ENCODE measurements at places on chromosomes 16 and 17. TPM values are rescaled to one million over a fixed set of nuclear protein-coding genes. Genes with fewer than 3 reads are reported as not detected.

DNA sequence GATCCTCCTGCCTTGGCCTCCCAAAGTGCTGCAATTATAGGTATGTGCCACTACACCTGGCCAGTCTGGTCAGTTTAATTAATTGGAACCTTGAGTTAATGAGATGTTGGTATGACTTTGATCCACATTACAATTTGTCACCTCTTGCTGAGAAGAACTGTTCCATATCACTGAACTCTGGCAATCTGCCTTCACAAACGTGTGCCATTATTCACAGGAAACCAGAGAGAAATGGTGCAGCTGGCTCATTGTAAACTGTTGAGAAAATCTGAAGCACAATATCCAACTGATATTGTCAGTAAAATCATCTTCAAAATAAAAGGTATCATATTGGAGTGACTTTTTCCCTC, 39.3 kb upstream of the YPEL2 start:
- DNase-seq = no peak

GRCh38 chr16:57648125-57648524, 19.7 kb downstream of the ADGRG1 start:
- DNase-seq = no peak

GRCh38 chr17:12591021-12591735, 74.5 kb upstream of the MYOCD start:
- DNase-seq = peak; percentile 31

- no peak for DNase-seq
Observed at GRCh38 chr16:10846213-10846998, 27.8 kb upstream of the TVP23A start.

DNA sequence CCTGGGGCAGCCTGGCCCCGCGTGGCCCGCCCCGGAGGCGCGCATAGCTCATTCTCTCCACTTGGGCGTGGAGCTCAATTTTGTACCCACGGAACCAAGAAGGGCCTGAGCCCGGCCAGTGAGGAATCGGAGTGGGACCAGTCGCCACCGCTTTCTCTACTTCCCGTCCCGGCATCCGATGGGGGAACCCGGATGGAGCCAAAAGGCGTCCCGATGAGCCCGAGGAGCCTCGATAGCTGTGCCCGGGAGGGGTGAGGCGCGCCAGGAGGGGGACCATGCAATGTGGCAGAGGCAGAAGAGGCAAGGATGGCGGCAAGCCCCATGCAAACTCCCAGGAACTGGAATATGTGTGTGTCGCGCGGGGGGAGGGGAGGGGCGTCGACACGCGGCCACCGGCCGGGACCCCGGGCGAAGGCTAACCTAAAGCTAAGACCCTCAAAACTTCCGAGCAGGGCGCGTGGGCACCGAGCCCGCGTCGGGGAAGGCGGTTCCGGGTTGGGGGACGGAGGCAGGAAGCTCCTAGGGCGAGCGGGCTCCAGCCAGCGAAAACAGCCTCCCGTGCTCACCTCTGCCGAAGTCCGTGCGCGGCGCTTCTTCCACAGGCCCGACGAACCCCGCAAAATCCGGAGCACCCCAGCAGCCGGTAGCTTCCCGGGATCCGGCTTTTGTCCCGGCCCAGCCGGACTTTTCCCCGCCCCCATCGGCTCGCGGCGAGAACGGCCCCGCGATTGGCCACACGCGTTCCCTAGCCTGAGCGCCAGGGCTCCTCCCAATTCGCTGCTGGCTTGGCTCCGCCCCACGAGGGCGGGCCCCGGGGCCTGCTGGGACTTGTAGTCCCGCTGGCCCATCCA, at the start of gene ACLY:
Gene ACLY, minus strand, starts transcription at position 638 of the 851 bp plus-strand sequence. CDS start 5,078 bp downstream, outside the sequence.
- DNase-seq = peak; percentile 94

The TVP23A gene
- total RNA-seq = 0.26 TPM

The MT1F gene
- 2.1 TPM for total RNA-seq

DNA sequence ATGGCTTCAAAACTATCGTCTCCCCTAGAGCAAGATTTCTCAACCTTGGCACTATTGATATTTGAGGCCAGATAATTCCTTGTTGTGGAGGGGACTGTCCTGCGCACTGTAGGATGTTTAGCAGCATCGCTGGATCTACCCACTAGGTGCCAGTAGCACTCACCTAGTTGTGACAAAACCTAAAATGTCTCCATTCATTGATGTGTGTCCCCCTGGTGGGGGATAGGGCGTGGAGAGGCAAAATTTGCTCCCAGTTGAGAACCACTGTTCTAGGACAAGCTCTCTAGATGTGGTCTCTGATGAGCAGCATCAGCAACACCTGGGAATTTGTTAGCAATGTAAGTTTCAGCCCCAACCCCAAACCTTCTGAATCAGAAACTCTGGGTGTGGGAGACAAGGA, 259.0 kb downstream of the XYLT1 start:
- no peak for DNase-seq

GRCh38 chr17:2435862-2436261, 35.0 kb upstream of the MNT start:
- no peak for DNase-seq

- DNase-seq = no peak
Observed at GRCh38 chr16:1592446-1592845, 19.4 kb downstream of the IFT140 start.

The RRAD gene
- 83.7 TPM for total RNA-seq

DNA sequence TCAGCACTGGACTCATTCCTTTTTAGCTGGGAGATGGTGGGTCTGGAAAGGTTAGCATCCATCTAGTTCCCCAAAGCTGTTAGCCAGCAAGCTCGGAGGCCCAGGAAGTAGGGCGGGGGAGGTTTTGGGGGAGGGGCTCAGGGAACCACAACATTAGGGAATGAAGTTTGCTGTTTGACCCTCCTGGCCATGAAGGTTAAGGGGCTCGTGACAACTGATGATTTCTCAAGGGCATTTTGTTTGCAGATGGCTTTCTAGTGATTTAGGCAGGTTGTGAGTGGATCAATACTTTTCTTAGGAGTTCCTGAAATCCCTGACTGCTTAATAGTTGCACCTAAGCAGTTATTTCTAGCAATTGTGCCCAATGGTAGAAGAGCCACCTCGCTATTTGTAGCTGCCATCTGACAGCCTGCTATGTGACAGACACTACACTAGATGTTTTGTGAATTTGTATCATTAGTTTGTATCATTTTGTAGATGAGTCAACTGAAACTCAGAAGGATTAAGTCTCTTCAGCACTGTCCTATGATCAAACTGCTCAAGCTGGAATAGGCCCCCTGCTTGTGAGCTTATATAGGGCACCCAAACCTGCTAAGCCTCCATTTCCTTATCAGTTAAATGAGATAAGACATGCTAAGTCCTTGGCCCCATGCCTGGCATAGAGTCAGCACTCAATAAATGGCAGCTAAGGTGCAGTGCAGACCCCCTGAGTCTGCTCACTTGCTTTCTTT, 146.4 kb downstream of the IRX3 start:
- no peak for DNase-seq

The CCL16 gene
- not detected for total RNA-seq

DNA sequence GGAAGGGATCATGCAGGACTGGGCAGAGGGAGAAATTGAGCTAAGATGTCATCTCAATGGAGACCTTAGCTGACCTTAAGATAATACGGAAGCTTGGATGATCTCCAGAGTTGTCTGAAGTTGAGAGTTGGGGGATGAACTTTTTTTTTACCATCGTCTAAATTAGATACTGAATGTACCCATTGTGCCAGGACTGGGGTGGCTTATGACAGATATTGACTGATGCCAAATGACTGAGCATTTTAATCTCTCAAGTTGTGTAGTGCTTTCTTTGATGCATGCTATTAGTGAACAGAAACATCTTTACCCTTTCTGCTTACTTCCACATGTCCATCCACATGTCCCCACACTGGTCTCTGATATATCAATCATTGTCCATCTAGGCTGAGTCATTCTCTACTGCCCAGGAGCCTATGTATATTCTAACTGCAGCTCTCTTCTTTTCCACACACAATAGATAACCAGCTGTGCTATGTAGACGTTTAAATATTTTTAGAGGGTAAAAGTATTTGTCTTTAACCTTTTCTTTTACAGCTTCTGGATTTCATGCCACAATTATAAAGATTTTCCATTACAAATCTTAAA, 60.2 kb upstream of the ZKSCAN2 start:
- no peak for DNase-seq

DNA sequence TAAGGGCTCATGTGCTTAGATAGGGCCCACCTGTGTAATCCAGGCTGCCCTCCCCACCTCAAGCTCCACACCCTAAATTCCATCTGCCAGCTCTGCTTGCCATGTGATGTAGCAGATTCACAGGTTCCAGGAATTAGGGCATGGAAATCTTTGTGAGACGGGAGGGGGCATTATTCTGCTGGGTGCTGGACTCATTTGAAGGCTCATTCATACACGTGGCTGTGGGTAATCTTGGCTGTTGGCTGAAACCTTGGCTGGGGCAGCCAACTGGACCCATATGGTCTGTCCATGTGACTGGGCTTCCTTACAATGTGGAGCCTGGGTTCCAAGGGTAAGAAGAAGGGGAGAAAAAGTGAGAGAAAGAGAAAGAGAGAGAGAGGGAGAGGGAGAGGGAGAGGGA, 115.1 kb downstream of the CYLD start:
- no peak for DNase-seq

The BEAN1 gene
- not detected for total RNA-seq

DNA sequence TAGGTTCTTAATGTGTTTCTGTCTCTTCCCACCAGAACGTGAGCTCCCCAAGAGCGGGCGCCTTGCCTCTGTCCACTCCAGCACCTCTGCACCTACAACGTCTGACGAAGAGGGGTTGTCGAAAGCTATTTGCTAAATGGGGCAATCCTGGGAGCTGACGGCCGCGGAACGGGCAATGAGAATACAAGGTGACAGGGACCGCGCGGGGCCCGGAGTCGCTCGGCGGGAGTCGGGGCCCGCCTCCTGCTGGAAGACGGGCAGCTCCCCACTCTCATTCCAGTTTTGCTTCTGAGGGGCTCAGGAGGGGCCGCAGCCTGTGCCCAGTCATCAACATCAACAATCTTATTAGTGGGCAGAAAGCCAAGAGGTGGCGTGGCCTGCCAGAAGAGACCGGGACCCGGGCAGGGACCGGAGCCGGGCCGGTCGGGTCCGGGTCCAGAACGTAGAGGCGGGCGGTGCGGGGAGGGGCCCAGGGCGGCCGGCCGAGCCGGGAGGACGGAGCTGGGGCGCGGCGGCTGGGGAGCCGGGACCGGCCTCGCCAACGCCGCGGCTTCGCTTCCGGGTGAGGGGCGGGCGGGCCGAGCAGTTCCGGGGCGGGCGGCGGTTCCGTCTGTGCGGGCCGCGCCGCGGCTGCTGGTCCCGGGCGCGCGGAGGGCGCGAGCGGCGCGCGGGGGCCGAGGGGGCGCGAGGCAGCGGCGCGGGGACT, at the start of gene MOSMO:
Gene MOSMO, plus strand, starts transcription at position 603 of the 706 bp plus-strand sequence. CDS start 191 bp downstream, outside the sequence.
- peak; percentile 67 for DNase-seq

DNA sequence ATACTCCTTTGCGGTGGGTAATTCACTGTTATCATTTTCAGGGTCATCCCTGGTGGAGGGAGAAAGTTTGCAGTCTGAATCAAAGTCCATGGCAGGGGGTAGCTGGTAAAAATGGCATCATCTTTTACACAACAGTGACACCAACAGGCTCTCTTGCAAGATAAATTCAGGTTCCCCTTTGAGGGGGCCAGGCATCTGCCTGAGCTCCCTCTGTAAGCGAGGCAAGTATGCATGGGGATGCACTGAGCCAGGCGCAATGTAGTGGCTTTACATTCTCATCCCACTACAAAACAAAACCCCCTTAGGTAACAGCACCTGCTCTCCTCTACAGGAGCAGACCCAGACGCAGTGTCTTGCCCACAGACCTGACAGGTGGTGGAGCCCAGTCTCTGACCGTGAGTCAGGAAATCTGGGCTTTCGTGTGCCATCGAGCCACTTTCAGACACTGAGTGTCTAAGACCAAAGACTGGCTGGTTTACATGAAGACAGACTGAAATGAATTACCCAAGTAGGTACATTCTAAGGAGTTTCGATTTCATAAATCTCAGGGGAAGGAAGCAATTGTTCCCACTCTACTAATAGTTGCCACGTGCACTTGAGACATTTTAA, 17.7 kb downstream of the LITAFD start:
- no peak for DNase-seq

DNA sequence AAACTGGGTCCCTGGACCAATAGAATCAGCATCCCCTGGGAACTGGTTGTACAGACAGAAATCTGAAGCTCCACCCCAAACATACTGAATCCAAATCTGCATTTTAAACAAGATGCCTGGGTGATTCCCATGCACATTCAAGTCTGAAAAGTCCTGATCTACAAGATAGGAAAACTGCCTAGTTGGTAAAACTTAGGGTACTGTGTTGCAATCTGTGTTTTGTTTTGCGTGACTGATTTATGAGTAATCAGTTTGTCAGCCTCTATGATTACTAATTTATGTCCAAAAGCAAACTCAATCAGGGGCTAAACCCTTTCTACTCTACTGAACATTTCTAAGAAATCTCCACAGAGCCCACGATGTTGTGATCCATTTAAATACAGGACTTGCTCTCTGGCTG, 103.8 kb downstream of the YPEL2 start:
- peak; percentile 81 for DNase-seq

GRCh38 chr16:74788108-74788507, 13.5 kb upstream of the FA2H start:
- DNase-seq = no peak

The TMEM238L gene
- total RNA-seq = not detected

DNA sequence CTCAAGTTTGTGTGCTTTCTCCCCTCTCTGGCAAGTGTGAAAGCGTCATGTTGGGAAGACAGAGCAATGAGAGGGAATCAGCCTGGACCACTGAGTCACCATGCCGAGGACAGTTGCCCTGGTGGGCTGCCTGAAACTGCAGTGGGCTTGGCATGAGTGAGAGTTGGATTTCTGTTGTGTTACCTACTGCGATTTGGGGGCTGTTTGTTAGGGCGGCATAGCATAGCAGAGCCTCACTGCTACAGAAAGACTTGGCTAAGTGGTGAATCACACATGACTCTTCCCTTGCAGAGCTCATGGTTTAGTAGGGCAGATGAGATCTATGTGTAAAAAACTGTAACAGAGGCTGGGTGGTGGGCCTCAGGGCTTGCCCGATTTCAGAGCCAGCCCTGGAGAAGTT, 324.6 kb downstream of the C16orf95 start:
- peak; percentile 42 for DNase-seq

GRCh38 chr17:32912218-32912897, 15.6 kb upstream of the TMEM98 start:
- DNase-seq = peak; percentile 78

The TMIGD1 gene
- total RNA-seq = not detected

DNA sequence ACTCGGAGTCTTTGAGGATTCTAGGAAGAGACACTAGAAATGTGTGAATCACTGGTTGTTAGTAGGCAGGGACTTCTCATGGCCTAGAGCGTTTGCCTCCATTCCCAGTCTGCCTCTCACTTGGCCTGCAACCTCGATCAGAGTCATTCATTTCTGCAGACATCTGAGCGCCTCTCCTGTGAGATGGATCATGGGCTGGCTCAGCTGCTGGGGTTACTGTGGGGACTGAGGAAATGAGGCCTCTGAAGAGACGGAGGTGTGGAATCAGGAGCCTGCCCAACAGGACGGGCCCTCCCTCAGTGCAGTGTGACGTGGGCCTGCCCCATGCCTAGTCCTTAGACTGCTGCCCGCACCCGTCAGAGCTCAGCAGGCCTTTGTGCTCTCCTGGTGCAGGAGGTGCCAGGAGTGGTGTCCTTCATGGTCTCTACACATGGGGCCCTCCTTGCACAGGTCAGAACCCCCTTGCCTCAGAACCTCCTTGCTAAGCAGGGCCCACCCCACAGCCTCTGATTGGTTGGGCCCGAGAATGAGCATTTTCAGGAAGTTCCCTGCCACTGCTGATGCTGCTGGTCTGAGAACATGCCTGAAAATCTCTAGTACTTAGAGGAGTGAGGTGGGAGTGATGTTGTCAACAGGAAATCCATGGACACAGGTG, 99.4 kb downstream of the NPIPB11 start:
- peak; percentile 19 for DNase-seq

The CES1 gene
- total RNA-seq = 41.1 TPM

The SLC38A7 gene
- 30.1 TPM for total RNA-seq

GRCh38 chr17:22268214-22268911, 576.0 kb downstream of the KCNJ18 start:
- no peak for DNase-seq
